ENCODE measurements at places on chromosomes 6 and 20.

- DNase-seq: no peak
Observed at GRCh38 chr20:21435576-21435975, 38.2 kb upstream of the NKX2-4 start.

DNA sequence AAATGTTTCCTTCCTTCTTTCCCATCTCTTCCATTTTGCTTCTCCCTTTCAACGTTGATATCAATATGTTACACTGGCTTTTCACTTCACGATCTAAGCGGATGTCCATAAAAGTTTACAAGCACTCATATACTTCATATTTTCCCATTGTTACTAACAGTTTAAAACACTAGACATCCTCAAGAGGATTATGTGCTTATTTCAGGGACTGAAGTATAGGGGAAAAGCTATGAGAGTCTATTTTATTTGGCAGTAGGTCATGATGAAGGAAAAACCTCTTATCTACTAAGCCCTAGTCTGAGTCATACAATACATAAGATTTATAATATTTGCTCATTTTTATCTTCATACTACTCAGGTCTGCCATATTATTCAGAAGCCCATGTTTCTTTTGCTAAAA is 20.6 kb upstream of the EPB41L2 start:
- no peak for DNase-seq

GRCh38 chr6:157552820-157553485 is 172.0 kb downstream of the ZDHHC14 start:
- no peak for DNase-seq

GRCh38 chr6:16430391-16431089 is 192.2 kb downstream of the GMPR start:
- DNase-seq: no peak

- no peak for DNase-seq
Observed at GRCh38 chr20:53019464-53019863, 47.3 kb downstream of the TSHZ2 start.

DNA sequence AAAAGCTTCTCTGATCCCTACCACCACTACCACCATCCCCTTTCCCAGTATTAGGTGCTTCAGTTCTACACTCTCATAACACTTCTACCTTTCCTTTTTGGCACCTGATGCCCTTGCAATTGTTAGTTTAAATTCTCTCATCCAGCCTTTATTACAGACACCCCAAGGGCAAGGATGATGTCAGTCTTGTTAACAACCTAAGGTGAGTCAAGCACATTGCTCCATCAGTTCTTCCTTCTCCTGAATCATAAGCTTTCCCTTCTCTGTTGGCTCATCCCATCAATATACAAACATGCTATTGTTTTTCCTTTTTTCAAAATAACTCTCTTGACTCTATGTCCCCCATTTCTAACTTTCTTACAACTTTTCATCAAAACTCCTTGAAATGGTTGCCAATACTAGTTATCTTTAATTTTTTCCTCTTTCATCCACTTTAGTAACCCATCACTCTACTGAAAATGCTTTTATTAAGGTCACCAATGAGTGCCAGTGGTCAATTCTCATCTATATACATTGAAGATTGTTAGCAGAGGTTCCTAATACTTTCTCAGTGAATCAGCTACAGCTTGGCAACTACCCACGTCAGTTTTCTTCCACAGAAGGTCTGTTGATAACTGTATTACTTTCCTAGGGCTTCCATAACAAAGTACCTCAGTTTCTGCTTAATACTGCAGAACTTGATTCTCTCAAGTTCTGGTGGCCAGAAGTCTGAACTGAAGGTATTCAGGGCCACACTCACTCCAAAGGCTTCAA is 97.1 kb upstream of the FLRT3 start:
- no peak for DNase-seq

- DNase-seq: peak; percentile 62
Observed at GRCh38 chr20:34111702-34112599, at the start of gene EIF2S2. EIF2S2 (minus strand) TSS chr20:34112243; CDS start chr20:34112110, 133 bp downstream.

- DNase-seq: no peak
Observed at GRCh38 chr6:131377112-131377705, 195.8 kb upstream of the ARG1 start.

DNA sequence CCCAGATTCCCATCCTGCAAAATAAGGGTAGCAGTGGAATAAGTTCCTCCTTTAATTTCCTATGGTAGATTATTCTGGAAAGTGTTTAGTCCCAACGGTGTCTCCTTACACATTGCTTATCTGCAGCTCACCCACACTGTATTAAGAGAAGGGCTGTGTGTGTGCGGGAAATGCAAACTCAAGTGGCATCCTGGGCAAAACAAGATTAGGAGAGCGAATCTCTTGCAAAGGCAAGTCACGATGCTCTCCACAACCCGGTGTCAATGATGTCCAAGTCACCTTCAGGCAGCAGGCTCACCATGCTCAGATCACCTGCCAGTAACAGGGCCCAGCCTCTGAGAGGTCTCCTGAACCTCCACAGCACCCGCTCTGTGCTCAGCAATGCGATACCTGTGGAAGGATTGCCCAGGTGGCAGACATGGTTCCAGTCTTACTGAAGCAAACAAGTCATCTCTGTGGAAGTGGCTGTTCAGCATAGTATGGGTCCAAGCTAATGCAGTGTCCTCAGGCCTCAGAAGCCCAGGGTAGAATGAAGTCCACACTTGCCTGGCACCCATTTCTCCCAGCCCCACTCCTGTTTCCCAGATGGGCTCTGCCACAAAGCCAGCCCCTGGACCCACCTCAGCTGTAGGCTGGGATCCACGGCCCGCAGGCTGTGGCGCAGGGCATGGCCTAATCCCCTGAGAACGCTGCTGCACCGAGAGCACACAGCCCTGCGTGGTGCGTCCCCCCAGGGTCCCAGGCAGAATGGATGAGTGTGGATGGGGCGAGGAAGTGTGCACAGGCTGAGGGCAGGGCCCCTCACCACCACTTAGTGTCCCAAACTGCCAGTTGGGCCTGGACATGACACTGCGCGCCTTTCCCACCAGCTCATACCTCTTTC is 101.2 kb downstream of the PXDC1 start:
- no peak for DNase-seq

DNA sequence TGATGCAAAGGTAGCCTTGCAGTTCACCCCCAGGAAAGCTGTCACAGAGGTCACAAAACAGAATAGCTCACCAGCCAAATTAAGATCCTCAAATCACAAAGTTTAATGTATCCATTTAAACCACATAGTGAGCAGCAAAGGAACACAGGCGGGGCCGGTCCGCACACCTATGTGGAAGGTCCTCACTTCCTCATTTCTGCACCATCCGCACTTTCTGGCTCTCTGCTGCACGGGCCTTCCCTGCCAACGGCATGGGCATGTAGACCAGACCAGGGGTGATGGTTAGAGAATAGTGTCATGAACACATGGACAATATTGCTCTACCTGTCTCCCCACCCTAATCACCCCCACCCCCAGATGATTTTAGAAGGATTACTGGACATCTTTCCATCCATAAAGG is 12.1 kb upstream of the TBXT start:
- no peak for DNase-seq

- no peak for DNase-seq
Observed at GRCh38 chr20:22106308-22106938, 401.0 kb downstream of the PAX1 start.

- DNase-seq: no peak
Observed at GRCh38 chr6:36666826-36667591, 11.5 kb upstream of the CDKN1A start.

DNA sequence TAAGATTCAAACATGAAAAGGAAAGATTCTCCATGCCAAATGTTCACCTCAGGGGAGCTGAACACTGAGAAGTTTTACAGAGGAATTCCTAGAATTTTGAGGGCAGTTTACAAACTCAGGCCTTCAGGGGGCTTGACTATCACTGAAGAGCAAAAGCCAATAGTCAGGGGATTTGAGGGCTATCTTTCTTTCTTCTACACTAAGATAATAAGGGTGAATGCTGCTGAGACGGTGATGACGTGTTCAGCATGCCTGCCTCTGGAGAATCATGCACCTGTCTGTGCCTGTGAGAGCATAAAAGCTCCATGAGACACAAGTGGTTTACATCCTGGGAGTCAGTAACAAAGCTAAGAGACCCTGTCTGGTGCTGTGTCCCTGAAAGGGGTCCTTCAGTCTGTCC is 1085.6 kb downstream of the KIF16B start:
- DNase-seq: no peak

- DNase-seq: no peak
Observed at GRCh38 chr6:157956171-157956730, 25.4 kb upstream of the SYNJ2 start.

- DNase-seq: no peak
Observed at GRCh38 chr20:37523911-37524700, 3.1 kb downstream of the NNAT start.

DNA sequence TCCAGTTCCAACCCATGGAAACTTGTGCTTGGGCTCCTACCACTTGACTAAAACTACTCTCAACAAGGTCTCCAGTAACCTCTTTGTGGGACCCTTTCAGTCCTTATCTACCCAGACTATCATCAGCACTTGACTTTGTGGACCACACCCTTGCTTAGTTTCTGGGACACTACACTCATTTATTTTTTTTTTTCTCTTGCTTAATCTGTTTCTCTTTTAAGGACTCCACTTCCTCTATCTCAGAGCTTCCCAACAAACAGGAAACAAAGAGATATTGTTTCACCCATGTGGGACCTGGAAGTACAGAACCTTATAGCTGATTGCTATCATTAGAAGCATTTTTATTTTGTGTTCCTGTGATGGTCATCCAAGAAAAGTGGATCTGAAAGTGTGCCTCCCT is 28.8 kb upstream of the ME1 start:
- no peak for DNase-seq

DNA sequence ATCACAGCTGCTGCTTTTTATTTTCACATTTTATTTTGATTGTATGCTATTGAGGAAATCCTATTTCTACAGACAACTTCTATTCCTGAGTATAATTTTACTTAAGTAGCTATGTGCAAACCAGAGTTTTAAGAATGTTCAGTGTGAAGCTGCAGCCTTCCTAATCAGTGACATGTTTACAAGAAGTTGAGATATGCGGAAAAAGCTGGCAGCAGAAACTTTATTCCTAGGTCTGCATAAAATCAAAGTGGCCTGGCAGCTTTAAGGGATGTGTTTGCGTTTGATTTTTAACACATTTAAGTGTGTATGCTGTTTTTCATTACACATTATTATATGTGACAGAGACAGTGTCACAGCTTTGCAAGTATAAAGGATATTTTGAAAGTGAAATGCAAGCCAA is 26.3 kb downstream of the MAPK14 start:
- no peak for DNase-seq

DNA sequence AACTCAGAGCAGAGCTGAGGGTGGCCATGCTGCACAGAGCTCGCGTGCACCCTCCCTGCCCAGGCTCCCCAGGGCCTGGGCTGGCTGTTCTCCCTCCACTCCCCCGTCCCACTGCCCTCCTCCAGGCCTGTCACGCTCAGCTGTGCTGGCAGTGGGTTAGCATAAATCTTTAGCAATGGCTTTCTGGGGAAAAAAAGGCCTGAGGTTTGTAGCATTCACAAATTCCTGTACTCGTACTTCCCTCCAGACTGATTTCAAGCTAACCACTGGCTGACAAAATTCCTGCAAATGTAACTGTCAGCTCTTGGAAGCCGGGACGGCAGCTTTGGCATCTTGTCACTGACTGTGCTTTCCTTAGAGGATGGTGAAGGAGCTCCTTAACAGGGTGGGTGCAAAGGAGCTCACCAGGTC is 22.3 kb upstream of the SMOC2 start:
- no peak for DNase-seq

DNA sequence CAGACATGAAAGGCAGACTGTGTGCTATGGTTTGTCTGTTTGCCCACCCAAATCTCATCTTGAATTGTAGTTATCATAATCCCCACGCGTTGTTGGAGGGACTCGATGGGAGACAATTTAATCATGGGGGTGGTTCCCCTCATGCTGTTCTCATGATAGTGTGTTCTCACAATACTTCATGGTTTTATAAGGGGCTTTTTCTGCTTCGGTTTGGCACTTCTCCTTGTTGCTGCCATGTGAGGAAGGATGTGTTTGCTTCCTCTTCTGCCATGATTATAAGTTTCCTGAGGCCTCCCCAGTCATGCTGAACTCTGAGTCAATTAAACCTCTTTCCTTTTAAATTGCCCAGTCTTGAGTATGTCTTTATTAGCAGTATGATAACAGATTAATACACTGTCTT is 47.2 kb upstream of the MICB start:
- no peak for DNase-seq

DNA sequence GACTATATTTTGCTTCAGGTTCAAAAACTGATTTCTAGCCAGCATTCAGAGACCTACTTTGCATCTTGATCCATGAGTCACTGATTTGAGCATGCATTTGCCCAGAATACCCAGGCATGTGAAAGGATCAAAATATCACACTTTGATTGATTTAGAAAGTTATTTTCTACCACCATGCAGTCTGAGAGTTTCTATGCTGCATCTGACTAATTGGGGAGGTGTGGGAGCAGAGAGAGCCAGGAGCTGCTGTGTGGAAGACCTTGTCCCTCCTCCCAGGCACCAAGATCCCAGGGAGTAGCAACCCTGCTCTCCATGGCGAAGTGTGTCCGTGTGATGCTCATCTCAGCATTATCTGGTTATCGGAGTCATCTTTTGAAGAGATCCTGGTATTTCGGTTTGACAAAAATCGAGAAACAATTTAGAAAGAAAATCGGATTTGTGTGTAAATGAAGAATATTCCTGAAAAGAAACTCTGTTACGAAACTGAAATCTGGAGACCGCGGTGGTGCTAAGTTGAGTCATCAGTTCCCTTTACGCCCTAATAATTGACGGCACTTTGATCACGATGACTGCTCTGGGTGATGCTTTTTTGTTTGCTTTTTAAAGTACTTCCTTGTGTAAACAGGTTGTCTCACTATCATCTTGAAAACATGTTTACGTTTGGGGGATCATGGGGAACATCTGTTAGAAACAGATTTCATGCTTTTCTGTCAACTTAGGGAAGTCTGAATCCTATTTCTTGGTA is 193.4 kb downstream of the BACH2 start:
- no peak for DNase-seq

- no peak for DNase-seq
Observed at GRCh38 chr20:61965606-61966491, 99.8 kb downstream of the TAF4 start.

DNA sequence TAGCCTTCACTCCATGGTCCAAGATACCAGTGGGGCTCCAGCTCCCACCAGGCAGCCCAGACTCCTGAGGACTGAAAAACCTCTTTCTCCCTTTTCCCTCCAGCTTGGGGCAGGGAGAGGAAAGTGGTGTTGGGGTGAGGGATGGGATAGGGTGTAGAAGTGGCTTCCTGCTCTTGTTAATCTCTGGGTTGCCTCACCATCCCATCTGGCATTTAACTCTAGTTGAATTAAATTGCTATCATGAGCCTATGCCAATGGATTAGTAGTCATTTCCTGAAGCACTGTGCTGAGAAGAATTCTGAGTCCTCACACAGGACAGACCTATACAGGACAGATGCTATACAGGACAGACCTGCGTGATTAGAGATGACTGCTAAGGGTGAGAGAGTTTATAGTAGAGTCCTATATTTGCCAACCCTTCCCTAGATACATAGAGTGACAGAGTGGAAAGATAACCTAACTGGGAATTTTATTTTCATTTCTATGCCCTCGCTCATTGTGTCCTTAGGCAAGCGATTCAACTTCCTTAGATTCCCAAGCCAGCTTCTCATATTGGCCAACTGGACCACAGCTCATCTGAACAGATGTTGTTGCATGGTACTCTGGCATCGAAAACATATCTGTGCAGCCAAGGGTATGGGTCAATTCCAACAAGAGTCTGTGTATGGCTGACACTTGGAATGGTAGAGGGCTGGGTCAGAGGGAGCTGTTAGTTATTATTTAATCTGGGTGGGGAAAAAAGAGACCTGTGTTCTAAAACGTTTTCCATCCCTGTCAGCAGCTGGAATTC is 42.8 kb downstream of the MCHR2 start:
- no peak for DNase-seq

Measured in cerebellar nuclear complex (tissue), 1 donor.